ENCODE measurements at places on chromosomes 12 and 14.

DNA sequence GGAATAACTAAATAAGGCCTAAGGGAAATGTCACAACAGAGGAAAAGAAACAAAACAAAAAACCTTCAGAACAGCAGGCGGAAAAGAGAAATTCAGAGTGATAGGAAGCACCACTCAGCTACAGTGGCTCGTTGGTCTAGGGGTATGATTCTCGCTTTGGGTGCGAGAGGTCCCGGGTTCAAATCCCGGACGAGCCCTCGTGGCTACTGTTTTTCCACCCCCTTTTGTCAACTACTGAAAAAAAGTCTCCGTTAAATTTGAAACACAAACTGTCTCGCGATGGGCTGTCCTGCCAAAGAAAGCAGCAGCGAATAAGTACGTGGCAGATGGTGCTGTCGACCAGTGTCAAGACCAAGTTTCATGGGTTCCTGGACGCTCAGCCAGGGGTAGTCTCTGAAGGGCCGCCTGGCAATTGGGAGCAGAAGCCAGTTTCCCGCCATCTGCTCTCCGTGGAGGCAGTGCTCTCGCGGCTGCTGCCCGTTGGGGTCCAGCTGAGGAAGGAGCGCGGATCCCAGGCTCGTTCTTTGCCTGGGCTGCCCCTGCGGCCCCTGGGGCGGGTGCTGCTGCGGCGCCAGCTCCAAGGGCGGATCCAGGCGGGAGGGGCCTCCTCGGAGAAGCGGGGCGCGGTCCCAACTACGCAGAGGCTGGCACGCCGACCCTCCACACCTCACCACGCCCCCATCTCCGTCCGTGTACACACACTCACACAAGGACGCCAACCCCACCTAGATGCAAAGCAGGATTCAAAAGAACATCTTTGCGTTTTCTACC lies at the start of gene RNASE4:
Gene RNASE4 (plus strand): TSS at position 670 of the 771 bp plus-strand sequence. CDS start 14,812 bp downstream, outside the sequence.
- peak; percentile 92 for DNase-seq

DNA sequence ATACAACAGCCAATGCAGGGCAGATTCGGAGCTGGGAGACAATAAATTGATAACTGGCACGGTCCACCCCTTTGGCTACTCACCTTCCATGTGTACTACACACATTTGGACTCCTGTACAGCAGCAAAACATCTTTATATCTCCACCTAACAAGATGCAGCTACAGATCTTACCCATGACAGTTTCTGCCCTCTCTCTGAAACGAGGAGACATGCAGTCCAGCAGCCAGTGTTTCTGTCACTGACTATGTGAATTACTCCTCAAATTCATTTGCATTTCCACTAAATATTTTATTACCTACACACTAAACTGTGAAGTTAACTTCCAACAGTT lies 58.7 kb upstream of the BEGAIN start:
- no peak for DNase-seq

GRCh38 chr12:33111850-33112249 lies 215.3 kb upstream of the PKP2 start:
- no peak for DNase-seq

GRCh38 chr12:30484658-30485057 lies 211.0 kb downstream of the IPO8 start:
- DNase-seq = no peak

DNA sequence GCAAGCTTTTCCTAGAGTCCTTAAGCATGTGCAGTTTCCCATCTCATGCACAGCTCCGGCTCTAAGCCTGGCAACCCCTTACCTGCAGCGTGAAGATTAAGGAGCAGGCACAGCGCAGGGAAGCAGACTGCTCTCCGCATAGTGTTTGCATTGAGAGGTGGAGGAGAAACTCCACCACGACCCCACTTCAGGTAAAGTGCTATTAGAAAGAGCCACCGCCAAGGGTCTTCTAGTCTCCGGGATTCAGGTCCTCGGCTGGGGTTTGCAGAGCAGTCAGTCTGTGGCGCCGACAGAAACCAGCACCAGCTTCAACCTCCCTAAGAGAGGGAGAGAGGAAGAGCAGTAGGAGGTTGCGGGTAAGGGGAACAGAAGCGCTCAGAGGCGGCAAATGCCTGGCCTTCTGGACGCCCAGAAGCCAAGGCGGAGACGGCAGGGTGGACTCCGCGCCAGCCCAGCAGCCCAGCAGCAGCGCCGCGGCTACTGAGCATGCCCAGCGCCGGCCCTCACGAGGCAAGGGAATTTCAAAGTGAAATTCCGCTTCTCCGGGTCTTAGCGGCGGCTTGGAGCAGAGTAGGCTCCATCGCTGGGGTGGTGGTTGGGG lies at the start of gene PTPRR:
Gene PTPRR (minus strand): TSS at position 488 of the 601 bp plus-strand sequence. CDS start 348 bp downstream, at position 140.
- DNase-seq = no peak

DNA sequence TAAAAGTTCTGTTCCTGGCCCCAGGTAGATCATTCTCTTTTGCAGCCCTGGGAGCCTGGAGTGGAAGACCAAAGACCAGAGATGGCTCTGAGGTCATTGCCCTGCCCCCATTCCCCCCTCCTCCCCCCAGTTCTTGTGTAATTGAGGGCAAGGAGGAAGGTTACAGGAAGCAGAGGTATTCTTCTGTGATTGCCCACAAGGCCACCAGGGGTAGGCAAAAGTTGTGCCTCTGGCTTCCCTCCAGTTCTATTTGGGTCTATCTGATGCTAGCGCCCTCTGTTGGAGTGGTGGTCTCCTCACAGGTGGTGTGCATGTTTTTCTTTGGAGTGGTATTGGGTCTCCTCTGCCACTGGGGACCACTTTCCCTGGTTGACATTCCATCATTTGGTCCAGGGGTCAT lies 41.2 kb upstream of the CRY1 start:
- DNase-seq = no peak

DNA sequence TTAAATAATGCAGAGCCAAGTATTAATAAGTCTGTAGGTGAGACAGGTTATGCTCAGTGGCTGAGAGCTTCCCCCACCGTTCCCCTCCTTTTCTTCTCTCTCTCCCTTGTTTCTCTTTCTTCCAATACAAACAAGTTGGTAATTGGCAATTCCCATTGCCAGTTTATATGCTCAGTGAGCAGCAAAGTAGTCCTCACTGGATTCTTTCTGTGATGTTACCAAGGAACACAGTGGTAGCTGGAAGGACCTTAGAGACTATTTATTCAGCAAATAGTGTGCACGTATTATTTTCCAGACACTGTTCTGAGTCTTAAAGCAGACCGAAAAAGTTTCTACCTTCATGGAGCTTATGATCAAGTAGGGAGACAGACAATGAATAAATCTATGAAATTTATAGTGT lies 344.4 kb downstream of the FUT8 start:
- DNase-seq = no peak

GRCh38 chr12:132710043-132710404 lies 618 bp upstream of the PGAM5 start:
- DNase-seq = no peak

GRCh38 chr12:4293299-4293965 lies 19.9 kb downstream of the CCND2 start:
- DNase-seq = peak; percentile 12

GRCh38 chr12:42010257-42010656 lies 134.4 kb downstream of the GXYLT1 start:
- DNase-seq = no peak

- no peak for DNase-seq
These were observed 43.3 kb downstream of the MMAB start for GRCh38 chr12:109529691-109530640.

- no peak for DNase-seq
These were observed 8.9 kb downstream of the CDKN1B start for GRCh38 chr12:12725956-12726554.

DNA sequence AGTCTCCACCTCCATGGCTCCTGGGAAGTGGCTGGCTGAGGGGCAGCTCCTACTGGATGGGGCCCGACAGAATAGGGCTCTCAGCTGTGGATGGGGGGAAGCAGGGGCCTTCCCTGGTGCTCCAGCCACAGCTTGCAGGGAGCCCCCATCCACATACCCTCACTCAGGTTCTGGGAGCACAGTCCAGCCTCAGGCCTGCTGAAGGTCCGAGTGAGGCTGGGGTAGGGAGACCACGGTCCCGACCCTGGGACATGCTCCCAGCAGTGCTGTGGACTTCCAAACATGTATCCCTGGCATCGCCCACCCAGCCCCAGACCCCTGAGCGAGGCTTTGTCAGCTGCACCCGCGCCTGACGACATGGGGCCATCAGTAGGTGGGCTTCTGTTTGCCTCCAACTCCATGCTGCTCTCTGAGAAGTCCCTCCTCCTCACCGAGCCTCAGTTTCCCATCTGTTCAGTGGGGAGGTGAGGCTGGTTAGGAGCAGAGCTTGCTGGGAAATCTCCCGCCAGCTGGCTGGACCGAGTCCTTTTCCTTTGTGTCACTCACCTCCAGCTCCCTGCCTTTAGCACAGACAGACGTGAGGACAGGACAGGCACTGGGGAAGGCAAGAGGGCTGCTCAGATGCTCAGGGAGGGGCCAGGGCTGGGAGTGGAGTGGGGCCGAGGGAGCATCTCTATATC lies 9.1 kb upstream of the ATG101 start:
- DNase-seq = peak; percentile 63

GRCh38 chr12:56839915-56840325 lies 76.8 kb downstream of the HSD17B6 start:
- peak; percentile 63 for DNase-seq

GRCh38 chr14:99946652-99947489 lies 118.4 kb upstream of the EVL start:
- DNase-seq = no peak

GRCh38 chr12:29616664-29617406 lies 119.3 kb upstream of the OVCH1 start:
- DNase-seq = no peak

- peak; percentile 65 for DNase-seq
These were observed 25.7 kb downstream of the KLRK1 start for GRCh38 chr12:10363914-10364814.

DNA sequence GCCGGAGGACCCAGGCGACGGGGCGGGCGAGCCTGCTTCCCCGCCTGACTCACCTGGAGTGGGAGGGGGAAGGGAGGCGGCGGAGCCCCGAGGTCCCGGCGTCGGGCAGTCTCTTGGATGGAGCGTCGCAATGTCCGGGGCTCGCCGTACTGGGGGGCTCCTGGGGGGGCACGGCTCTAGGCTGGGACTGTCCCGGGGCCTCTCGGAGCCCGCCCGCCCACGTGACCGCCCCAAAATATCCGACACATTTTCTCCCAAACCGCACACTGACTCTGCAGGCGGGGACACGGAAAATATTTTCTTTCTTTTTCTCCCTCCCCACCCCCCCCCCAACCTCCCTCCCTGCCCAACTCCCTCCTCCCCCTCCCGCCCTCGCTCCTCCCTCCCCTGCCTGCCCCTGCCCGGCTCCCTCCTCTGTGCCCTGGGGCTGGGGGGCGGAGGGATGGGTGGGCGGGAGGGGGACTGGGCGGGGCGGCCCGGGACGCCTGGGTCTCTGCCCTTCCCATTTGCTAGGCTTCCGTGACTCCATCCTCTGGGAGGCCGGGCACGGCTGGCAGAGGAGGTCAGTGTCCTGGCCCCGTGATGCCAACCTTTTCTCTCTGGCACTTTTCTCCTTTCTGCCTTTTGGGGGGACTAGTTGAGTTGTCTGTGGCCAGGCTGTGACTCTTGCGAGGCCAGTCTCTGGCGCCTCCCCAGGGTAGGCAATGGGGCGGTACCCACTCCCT lies at the start of gene RARG:
Gene RARG (minus strand): TSS at position 289 of the 725 bp plus-strand sequence. CDS start 4,664 bp downstream, outside the sequence.
- DNase-seq = peak; percentile 82

DNA sequence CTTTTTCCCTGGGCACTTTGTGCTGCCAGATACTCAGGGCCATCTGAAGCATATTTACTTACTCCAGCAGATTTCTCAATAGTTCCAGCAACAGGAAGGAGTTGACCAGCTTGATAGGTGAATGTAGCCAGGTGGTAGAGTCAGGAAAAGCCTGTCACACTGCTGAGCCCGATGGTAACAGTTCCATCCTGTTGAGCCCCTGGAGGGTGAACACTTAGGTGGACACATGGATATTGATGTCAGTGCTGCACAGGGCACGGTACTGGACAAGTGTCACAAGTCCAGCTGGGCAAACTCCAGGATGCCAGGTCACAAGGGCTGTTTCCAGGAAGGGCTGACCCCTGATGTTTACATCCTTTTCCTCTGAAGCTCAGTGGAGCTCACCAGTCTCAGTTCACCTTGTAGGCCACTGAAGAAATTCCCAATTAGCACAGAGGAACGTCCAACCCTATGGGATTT lies 2.3 kb upstream of the SMOC1 start:
- DNase-seq = no peak

GRCh38 chr12:93106910-93107309 lies 177.8 kb upstream of the EEA1 start:
- no peak for DNase-seq

GRCh38 chr12:106722837-106723236 lies 51.6 kb upstream of the RIC8B start:
- no peak for DNase-seq

GRCh38 chr14:63405715-63406114 lies 87.0 kb upstream of the GPHB5 start:
- DNase-seq = no peak

DNA sequence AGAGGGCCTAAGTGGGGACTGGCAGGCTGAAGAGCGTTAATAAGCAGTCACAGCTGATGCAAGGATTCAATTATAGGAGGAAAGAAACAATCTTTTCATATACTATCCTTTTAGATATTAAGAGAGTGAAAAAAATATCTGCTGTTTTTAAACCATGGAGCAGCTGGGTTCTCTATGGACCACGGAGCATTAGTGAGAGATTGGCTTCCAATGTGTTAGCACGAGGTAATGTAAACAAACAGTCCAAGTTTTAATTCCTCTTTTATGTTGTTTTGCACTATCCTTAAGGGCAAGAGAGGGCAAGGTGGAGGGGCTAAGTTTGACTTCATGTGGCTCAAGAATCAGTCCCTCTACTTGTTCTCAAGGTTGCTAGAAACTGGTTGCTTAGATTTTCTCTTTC lies 30.9 kb downstream of the CDKN1B start:
- DNase-seq = no peak

DNA sequence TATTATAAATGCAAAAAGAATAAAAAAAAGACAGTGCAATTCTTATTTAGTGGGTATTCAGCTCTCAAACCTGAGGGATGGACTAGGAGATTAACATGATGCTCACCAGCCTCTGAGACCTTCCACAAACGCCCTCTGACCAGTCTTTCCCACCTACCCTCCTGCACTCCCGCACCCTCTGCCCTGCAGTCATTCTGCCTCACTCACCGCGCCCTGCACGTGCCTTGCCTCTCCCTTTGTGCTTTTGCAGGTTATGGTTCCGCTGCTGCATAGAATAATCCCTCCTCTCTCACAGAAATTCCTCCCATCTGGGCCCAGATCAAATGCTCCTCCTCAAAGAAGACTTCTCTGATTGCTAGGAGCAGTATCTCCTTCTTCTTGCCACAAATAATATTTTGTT lies 28.5 kb upstream of the TMCC3 start:
- DNase-seq = no peak

- no peak for DNase-seq
These were observed 16.7 kb downstream of the ARG2 start for GRCh38 chr14:67636361-67636919.

- no peak for DNase-seq
These were observed 451.2 kb downstream of the RPS29 start for GRCh38 chr14:49134940-49135339.

- DNase-seq = no peak
These were observed 377.7 kb downstream of the NUAK1 start for GRCh38 chr12:105761075-105761474.
